ENCODE measurements at places on chromosomes 7 and 10.

- no peak for DNase-seq
These were observed 254.1 kb downstream of the DIP2C start for GRCh38 chr10:435397-435796.

DNA sequence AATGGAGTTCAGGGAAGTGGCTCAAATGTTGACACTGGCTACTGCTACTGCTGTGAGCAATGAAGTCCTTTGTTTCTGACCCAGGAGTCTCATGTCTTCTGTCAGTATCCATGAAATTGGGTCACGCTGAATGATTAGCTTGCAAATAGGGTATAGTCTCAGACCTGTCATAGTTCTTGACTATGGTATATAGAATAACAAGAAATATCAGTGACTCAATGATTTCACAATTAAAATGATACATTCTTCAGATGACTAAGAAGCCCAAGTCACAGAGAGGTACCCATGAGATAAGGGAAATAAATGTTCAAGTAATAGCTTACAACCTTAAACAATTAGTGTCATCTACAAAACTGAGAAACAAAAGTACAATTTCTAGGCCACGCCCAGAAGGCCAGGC is 89.3 kb downstream of the LYZL2 start:
- no peak for DNase-seq

- no peak for DNase-seq
These were observed 28.3 kb downstream of the C10orf120 start for GRCh38 chr10:122671355-122671754.

DNA sequence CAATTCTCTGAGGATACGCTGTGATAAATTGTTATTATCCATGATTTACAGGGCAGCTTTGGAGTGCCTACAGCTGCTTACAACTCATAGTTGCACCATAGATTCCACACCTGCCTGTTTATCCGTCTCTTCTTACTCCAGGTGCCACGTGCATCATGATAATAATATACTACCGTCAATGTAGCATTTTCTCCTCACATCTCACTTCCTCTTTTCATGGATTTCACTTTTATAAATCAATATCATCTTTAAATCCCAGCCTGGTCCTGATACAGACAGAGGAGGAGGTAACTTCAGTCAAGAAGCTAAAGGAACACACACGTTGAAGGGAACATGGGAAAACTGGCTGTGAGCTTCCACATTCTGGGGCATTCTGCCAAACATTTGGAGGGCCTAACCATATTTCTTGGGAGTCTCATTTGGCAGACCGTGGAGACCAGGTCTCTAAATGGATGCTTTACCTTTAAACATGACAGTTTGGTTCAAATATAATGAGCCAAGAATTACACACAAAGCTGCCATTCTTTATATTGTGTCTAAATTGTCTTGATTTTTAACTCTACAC is 2.4 kb downstream of the CH25H start:
- DNase-seq: no peak

DNA sequence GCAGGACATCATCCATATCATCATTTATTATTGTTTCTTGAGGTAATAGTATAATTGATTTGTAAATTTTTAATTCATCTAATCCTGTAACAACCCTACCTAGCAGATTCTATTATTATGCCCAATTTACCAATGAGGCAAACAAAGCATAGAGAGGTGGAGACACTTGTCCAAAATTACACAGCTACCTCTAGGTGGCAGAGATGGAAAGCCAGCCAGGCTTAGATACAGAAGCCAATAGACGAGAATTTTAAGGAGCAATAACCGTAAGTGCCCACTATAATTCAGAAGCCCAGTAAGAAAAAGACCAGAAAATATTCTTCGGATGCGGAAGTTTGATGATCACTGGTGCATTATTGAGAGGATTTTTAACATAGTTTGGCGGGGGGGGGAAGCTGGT is 54.0 kb downstream of the ANK3 start:
- no peak for DNase-seq

DNA sequence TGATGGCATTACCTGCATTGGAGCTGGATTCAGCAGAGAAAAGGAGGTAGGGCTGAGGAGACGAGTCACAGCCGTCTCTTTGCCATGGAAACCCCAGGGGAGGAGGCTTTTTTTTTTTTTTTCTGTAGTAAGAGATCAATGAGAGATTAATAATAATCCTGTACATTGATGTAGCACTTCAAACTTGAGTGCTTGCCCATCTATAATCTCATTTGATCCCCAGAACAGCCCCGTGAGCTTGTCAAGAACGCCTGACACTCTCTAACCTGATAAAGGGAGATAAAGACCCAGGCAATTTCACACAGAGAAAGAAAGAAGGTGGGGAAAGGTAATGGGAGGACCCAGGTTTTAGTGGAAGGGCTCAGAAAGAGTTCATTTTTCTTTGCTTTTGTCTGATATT is 195.2 kb upstream of the FOXK1 start:
- DNase-seq: no peak

GRCh38 chr10:111370101-111370500 is 293.3 kb downstream of the ADRA2A start:
- DNase-seq: peak; percentile 20

GRCh38 chr10:34985823-34986222 is 104.3 kb downstream of the CUL2 start:
- no peak for DNase-seq

DNA sequence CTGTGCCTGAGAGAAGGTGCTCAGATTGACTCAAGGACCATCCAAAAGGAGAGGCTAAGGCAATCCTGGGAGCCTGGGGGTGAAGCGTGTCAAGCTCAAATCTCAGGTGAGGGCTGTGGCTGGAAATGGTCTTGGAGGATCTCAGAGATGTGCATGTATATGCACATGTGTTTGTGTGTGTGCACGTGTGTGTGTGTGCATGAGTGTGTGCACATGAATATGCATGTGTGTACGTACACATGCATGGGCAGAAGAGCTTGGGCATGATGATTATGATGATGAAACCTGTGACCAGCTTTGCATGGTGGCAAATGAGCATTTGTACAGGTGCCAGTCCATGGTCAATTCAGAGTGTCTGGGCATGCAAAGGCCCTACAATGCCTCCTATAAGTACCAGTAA is 326.6 kb downstream of the CXCL12 start:
- DNase-seq: no peak

DNA sequence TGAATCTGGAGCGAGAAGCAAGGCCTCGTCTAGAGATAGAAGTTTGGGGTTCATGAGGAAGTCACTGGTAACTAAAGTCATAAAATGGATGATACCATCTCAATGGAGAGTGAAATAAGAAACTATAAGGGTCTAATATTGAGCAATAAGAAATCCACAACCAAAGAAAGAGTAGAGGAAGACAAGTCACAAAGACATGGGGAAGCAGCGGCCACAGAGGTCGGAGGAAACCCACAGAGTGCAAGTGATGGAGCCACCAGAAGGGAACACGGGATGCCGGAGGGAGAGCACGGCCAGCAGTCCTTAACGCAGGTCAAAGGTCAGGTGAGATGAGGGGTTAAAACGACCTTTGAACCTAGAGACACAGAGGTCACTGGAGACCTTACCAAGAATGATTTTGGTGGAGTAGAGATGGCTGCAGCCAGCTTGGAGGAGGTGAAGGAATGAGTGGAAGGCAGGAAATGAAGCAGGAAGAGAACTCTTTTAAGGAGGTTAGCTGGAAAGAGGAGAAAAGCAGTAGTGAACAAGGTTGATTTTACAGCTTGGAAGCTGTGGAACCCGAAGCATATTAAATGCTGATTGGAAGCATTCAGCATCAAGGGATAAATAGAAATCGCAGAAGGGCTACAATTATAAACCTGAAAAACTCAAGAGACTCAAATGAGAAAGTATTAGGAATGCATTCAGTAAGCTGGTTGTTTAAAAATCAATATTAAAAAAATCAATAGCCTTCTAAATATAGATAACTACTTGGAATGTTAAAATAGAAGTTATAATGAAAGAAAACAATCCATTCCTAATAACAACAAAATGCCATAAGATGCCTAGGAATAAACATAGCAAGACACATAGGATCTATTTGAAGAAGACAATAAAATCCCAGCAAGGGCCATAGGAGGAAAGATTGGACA is 93.7 kb downstream of the SVOPL start:
- no peak for DNase-seq

DNA sequence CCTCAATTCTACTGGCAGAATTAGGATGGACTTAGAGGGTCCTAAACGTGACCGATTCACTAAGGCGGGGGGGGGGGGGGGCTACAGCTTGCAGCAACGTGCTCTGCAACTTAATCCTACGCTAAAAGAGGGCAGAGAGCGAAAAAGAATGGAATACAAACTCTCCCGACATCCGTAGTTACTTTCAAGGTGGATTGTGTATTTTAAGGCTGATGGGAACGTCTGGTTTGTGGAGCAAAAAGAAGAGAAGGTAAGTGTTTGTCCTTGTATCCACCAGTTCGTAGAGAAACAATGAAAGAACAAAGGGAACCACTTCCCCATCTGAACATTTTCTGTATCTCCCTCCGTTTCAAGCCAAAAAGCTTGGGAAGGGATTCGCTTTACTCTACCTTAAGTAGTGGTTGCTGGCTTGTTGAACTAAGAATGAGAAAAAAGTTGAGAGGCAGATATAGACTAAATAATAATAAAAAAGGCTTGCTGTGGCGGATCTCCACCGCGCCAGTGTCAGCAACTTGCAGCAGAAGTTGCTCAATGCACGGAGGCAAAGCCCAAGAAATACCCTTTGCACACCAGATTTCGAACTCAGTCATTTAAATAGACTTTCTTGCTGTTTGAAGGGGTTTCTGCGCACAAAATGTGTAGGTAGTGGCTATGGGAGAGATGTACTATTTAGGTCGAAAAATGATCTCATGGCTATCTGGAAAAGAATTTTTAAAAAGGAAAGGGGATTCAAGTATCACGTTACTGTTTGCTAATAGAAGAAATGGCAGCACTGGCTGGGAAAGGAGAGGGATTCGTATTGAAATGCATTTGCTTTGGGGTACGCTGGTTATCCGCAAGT is 736 bp downstream of the SKIDA1 start:
- no peak for DNase-seq

GRCh38 chr7:45157286-45157652 is 322 bp upstream of the RAMP3 start:
- DNase-seq: no peak

GRCh38 chr7:121831801-121832200 is 41.2 kb upstream of the PTPRZ1 start:
- no peak for DNase-seq

All from iPS DF 6.9 (cell line).